Cortex of kidney (tissue), 1 donor: ENCODE measurements at places on chromosomes 2 and 18.

DNA sequence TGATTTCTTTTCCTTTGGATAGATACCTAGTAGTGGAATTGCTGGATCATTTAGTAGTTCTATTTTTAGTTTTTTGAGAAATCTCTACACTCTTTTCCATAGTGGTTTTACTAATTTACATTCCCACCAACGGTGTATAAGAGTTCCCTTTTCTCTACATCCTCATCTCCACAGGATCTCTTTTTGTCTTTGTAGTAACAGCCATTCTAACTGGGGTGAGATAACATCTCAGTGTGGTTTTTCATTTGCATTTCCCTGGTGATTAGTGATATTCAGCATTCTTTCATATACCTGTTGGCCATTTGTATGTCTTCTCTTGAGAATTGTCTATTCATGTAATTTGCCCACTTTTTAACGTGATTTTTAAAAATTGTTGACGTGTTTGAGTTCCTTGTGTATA lies 13.8 kb downstream of the RFTN2 start:
- DNase-seq, result no peak

GRCh38 chr2:20092226-20092900 lies 40.9 kb upstream of the LAPTM4A start:
- DNase-seq, result no peak

DNA sequence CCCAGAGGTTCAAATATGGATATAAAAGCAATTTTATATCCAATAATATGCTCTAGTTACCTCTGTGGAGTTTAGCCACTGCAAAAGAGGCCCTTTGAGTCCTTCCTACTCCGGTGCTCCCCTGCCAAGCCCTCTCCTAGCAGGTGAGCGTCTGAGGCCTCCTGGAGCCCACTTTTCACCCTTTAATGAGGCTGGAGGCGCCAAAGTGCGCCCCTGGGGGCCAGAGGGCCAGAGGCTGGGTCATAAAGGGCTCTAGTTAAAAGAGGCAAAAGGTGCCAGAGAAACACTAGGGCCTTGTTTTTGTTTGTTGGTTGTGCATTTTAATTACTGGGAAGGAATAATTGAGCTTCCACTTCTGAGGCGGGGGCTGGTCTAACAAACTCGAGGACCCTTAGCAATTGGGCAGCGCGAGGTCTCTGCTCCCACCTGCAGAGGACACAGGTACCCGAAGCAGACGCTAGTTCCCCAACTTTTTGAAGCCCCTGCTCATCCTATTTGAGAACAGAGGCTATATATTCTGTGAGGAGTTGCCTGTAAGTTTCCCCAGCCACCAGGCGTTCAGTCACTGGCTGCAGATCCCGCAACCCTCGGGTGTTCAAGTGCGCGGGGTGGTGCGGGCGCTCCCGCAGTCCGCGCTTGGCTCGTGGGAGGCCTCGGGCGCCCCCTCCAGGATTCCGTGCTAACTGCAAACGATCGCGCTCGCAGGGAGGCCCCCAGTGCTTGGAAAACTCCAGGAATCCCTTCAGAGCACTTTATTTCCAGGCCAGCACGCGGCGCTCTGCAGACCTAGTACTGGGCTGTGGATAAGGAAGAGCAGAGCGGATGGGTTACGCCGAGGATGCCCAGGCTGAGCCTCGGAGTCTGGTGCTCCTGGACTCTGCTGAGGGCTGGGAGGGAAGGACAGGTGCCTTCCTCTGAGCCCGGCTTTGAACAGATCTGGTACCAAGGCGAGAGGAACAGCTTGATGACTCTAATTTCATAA lies 14.1 kb downstream of the MSGN1 start:
- no peak for DNase-seq

- DNase-seq, result no peak
Measured at GRCh38 chr2:228658998-228659397, 477.5 kb upstream of the SPHKAP start.

DNA sequence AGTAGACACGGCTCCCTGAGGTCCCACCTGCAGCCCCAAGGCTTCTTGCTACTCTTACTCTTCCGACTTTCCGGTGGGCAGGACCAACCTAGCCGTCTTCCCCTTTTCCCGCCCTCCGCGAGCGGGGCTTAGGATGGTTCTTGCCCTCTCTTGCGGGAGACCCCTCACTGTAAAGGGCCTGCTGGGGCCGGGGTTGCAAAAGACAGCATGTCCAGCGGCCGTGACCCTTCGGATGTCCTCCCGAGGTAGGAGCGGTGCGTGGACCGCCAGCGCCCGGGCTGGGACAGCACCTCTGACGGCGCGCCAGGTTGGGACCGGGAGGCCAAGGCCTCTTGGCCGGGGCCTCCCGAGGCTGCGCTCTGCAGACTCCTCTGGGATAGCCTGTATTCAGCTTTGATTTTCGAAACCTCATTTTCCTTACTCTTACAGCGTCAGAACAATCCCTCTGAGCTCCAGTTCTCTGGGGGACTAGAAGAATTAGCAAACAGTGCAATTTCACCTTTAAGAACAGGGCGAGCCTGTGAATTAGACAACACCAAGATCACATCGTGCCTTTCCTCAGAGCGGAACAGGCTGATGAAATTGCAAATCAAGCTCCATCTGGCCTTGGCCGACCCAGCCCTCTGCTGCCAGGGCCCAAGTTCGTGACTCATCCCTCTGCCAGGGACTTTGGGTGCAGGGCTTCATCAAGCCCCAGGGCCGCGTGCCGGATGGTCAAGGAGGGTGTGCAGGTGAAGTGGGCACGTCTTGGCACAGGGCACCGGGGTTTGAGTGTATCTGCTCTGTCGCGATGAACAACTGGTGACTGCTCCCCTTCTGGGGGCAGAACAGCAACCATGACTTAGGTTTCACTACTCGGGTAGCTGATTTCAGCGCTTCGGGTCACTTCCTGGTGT lies 777 bp downstream of the MOCOS start:
- no peak for DNase-seq

DNA sequence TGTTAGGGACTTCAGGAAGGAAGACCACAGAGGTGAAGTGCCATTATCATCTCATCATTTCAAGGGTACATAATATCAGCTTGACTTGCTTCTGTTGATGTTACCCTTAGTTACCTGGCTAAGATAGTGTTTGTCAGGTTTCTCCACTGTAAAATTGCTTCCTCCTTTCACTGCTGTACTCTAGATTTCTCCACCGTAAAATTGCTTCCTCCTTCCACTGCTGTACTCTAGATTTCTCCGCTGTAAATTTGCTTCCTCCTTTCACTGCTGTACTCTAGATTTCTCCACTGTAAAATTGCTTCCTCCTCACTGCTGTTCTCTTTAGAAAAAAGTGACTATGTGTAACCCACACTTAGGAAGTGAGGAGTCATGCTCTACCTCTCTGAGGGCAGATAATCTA lies 1460.3 kb downstream of the SUCLG1 start:
- DNase-seq, result no peak

GRCh38 chr2:85744055-85744454 lies 9.7 kb upstream of the ATOH8 start:
- no peak for DNase-seq

DNA sequence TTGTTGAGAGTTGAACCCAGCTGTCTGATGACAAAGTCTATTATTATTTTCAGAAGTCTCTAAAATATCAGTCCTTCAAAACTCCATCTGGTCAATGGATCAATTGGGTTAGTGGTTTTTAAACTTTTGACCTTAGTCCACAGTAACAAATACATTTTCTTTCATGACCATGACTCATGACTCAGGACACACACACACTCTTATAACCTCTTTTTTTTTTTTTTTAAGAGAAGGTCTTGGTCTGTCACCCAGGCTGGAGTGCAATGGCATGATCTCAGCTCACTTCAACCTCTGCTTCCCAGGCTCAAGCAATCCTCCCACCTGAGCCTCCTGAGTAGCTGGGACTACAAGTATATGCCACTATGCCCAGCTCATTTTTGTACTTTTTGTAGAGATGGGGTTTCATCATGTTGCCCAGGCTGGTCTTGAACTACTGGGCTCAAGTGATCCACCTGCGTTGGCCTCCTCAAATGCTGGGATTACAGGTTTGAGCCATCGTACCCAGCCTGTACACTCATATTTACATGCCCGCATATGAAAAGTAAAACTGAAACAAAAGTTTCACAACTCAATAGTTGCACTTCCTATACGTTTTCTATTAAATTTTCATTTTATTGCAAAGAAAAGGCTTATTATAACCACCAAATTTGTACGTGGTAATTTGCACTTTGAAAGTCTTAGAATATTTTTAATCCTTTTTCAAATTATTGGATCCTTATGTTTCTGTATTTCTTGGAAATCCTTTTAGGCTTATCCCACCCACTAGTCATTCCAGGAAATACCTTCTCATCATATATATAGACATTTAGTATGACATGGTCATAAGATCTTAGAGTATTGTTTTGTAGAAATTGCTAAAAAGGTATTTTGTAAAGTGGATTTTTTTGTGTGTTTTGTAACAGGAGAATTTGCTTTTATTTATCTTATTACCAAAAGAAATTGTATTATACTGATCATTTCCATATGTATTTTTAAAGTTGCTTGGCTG lies 199.0 kb downstream of the LPIN1 start:
- DNase-seq, result no peak

DNA sequence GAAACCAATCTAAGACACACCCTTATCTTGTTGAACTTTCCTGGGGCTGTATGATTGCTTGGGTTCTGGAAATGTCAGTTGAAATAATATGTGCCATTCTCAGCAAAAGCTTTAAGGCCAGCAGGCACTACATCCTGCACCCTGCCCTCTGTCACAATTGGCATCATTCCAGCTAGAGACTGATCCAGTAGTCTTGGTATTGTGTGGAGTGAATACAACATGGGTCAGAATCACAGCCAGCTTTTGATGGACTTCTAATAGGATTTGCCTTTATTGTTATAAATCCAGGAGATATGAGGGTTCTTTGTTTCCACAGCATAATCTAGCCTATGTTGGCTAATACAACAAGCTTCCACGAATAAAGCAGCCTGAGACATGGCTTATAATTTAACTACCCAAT lies 617.0 kb upstream of the CDH2 start:
- no peak for DNase-seq

- DNase-seq, result no peak
Measured at GRCh38 chr2:96110621-96111256, 5.6 kb downstream of the ADRA2B start.

GRCh38 chr2:4464634-4465266 lies 761.4 kb downstream of the DCDC2C start:
- DNase-seq, result no peak

DNA sequence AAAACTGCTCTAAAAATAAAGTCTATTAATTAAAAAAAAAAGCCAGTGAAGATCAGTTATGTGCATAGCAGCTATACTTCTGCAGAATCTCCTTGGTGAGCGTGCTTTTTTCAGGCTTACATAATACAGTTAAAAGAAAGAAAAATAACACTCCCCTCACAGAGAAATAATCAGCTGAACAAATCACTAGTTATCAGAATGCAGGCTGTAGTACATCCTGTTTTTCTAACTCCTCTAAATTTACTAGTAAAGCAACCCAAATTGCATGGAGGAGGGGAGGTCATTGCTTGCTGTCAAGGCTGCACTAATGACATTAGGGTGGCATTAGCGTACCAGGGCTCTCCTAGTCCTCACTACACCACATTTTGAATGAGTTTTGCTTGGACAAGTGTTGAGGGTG lies 192.2 kb downstream of the PLCL1 start:
- DNase-seq, result no peak

DNA sequence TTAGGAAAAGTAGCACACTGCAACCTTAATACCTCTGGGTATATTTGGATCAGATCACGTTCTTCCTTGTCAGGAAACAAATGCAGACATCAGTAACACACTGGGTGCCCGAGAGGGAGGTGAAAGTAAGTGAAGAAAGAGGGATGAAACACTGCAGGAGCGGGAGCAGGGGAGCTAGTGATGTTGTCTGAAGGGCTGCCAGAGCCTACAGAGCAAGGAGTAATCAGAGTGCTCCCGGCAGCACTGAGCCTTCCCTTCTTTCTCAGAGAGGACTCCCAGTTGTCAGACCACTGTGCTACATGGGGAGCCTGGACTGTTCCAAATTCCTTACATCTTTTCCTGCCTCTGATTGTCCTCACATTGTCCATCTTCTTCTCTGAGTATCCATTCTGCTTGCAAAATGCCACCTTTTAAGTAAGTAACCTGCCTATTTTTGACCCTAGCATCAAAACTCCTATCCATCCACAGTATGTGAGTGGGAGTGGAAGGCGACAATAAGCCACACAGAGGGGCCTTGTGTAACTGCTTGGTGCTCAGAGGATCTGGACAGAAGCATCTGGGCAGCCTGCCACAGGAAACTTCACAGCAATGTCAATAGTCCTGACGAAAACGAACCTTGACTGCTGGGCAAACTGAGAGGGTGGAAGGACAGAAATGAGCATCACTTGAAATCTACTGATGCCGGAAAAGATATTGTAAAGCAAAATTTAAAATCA lies 10.8 kb upstream of the NAB1 start:
- no peak for DNase-seq

GRCh38 chr2:122530814-122531213 lies 775.4 kb downstream of the TSN start:
- no peak for DNase-seq

- DNase-seq, result no peak
Measured at GRCh38 chr2:168658706-168659105, 143.7 kb upstream of the NOSTRIN start.

GRCh38 chr2:47631792-47632398 lies 151.1 kb upstream of the MSH6 start:
- DNase-seq, result no peak

GRCh38 chr18:27780061-27780745 lies 396.7 kb downstream of the CDH2 start:
- DNase-seq, result no peak

- no peak for DNase-seq
Measured at GRCh38 chr18:172361-172760, 14.0 kb downstream of the USP14 start.

GRCh38 chr2:103355287-103355686 lies 593.5 kb downstream of the TMEM182 start:
- no peak for DNase-seq

GRCh38 chr18:56627991-56628390 lies 10.4 kb downstream of the TXNL1 start:
- no peak for DNase-seq

- DNase-seq, result no peak
Measured at GRCh38 chr2:187124529-187124928, 275.6 kb upstream of the ZSWIM2 start.

GRCh38 chr2:133341575-133341974 lies 226.7 kb downstream of the NCKAP5 start:
- no peak for DNase-seq

DNA sequence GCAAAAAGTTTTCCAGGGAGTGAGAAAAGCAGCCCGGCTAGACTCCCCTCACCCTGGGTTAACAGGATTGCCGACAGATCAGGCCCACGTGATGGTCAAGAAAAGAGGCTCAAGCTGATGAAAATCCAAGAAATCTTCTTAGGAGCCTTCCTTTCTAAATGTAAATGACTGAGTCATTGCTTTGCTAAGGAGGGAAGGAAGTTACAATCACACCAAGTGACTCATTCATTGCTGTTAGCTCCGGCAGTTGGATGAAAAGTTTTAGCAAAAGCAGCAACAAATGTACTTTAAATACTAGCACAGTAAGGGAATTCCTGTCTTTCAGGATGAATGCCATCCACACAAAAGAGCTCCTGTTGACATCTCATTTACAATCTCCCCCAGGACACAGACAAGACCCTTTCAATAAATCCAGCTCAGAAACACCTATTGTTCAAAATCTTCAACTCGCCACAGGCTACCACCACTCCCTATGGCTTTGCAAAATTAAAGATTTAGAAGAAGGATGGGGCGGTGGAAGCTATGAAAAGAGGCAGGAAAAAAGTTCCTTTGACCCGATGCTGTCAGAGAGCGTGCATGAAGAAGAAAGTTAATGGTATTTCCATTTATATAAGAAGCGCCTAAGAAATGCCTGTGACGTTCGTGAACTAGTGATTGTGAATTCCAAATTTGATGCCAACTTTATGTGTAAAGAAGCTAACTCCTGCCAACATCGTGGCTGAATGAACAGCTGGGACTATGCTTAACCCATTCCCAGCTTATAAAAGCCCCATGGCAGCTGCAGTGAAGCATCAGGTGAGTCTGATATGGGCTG lies 153.7 kb downstream of the TGIF1 start:
- no peak for DNase-seq
